ENCODE measurements at places on chromosomes 6 and 20.

DNA sequence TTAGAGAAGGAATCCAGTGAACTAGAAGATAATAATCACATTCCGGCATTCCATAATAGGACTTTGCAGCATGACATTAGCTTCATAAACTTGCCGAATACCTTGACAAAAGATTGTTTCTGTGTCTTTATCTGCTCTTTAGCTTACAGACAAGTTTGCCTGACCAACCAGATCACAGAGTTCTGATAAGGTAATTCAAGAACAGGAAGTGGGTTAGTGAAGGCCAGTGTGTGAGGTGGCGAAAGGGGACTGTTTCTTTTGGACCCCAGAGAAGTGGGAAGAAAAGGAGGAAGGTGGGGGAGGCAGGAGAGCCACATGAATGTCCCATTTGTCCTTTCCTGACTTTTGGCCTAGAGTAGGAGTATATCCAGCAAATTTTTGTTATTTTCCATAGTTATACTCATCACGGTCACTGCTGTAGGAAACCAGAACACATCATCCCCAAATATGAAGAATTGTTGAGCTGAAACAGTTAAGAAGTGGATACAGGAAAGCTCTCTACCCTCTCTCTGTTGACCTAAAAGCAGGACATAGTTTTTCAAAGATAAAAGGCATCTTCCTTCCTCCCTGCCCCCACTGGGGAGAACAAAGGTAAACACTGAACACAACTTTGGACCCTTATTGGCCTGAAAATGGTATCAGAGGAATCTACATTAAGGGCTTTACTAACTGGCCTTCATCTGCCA, 72.4 kb upstream of the TNFAIP3 start:
- DNase-seq = no peak

- DNase-seq = no peak
Observed at GRCh38 chr6:169069356-169069755, 184.3 kb downstream of the THBS2 start.

- no peak for DNase-seq
Observed at GRCh38 chr6:150269857-150270223, 99.0 kb upstream of the IYD start.

- DNase-seq = no peak
Observed at GRCh38 chr6:40148882-40149573, 214.8 kb upstream of the MOCS1 start.

- no peak for DNase-seq
Observed at GRCh38 chr6:33595001-33595846, 15.1 kb upstream of the BAK1 start.

- DNase-seq = peak; percentile 40
Observed at GRCh38 chr20:36585410-36586125, 12.2 kb downstream of the TGIF2 start.

DNA sequence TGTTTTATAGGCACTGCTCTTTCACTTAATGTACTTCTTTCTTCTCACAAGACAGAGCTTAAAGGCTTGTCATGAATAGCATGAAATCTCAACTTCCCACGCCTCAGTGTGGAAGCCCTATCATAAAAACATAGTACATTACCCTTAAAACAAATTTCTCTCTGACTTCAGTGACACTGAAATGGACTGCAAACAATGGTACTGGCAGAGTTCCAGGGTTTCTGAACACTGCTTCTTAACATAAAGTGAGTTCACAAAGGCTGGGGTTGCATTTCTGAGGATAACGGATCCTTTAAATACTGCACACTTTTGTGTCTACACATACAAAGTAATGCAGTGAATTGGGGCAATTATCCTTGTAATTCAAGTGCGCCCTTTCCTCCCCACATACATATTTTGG, 32.3 kb upstream of the PLEKHG1 start:
- peak; percentile 32 for DNase-seq

DNA sequence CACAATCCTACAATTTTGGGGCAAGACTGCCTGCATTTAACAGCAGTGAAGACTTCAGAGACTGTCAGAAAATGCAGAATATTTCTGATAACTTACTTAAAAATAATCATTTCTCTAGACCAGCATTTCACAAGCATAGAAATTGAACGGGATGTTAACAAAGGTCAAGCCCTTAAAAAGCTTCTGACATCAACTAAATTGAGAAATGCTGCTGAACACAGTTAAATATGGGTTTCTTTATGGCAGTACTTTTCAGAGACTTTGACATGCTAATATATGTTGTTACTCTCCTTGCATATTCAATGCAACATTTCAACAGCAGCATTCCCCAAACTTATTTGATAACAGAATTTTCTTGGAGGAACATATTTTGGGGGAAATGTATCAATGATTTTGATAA, 84.5 kb downstream of the KIF13A start:
- no peak for DNase-seq

DNA sequence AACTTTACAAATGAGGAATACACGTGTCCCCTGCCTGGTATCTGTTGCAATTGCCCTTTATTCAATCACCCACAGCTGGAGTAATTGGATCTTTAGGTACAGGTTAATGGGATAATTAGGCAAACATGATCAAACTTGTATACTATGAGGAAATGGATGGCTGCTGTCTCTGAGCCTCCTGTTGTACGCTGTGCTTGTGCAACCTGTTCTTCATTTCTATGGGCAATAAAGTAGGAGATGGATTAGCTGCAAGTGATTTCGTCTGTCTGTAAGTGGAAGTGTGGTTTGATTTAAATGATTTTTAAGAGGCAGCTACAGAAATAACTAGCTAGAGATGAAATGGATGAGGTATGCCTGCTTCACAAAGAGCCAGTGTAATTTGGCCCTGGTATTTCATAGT, 474.1 kb downstream of the RNF144B start:
- DNase-seq = peak; percentile 99

DNA sequence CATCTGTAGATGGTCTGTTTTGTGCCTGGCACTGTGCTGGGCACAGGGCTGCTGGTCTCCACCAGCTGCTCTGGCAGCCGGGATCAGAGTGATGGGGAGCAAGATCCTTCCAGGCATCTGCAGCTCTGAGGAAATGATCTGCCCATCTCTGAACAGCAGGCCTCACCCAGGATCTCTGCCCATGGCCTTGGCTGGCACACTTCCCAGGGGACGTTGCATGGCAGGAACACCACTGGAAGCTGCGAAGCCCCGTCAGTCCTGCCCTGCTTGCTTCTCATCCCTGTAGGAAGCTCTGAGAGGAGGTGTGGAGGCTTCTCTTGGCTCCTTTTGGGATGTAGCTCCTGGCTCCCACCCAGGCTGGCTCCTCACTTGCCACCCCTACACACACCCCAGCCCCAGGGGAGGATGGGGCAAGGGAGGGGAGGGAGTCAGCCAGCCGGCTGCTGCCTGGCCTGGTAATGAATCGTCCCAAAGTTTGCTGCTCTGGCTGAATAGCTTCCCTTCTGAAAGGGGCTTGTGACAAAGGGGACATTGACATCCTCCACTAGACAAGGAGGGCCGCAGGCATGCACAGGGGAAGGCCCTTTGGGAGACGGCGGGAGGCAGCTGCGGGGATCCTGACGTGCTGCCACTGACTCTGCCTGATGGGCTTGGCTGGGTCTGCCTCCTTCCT, 108.9 kb downstream of the VEGFA start:
- DNase-seq = peak; percentile 19

DNA sequence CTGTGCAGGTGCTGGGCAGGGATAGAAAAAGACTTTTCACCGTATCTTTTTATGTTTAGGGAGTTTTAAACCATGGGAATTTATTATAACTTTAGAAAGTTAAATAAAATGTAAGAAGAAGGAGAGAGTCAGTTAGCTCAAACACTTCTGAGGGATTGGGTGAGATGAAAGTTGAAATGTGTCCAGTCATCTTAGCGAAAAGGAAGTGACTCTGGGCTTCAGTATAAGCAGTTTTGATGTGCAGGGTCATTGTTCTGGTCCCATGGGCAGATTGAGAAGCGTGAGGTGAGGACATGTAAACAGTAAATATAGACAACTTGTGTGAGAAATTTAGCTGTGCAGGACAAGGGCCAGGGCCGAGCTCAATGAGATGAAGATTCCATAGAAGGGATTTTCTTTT, 66.9 kb downstream of the TOX2 start:
- DNase-seq = no peak

DNA sequence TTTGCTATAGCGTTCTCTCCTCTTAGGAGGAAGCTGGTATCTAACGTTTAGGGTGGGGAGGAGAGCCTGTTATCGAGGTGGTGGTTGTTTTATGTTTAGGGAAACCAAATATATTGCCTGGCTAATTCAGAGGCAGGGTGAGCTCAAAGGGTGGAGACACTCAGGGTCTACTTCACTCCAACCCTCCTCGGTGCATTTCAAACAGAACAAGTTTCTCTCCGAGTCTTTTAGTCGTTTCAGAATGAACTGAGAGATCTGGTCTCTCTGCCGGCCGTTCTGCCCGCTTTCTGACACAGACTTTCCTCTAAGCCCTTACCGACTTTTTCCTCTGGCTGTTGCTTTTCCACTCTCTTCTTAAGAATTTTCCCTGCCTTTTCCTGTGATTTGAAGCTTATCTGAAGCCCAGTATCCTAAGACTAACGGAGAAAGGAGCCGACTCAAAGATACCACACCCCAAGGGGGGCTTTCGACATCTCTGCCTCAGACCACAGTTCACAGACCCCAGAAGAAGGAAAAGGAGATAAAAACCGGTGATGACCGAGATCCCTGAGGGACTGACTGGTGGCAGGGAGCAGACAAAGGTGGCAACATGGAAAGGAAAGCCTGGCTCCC, 865 bp downstream of the STK38 start:
- peak; percentile 55 for DNase-seq

DNA sequence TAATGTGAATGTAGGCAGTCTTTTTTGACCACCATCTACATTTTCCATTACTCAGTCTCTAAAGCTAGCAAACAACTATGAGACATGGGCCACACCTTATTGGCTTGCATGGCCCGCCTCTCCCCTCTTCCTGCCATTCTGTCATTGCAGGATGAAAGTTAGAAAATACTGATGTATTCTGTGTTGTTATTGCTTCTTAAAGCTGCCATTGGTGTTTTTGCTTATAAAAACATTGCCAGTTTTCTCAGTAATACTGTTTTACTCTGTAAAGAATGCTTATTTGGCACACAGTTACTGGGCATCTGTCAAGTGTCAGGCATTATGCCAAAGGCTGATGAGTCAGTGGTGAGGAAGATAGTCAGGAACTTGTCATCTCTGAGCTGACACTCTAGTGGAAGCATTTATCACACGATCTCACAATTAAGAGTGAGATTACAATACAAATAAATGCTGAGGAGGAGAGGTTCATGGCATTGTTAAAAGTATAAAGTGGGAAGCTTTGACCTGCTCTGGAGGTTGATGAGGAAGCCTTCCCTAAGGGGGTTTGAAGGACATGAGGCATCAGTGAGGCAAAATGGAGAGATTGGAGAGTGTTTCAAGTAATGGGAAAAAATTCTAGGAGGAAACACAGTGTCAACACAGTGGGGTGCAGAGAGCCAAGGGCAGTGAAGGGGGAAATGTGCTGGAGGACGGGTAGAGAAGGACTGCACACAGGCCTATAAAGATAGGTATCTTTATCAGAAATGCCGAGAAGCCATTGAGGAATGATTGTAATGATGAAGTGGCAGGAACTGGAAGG, 14.7 kb downstream of the KLHL32 start:
- DNase-seq = no peak

DNA sequence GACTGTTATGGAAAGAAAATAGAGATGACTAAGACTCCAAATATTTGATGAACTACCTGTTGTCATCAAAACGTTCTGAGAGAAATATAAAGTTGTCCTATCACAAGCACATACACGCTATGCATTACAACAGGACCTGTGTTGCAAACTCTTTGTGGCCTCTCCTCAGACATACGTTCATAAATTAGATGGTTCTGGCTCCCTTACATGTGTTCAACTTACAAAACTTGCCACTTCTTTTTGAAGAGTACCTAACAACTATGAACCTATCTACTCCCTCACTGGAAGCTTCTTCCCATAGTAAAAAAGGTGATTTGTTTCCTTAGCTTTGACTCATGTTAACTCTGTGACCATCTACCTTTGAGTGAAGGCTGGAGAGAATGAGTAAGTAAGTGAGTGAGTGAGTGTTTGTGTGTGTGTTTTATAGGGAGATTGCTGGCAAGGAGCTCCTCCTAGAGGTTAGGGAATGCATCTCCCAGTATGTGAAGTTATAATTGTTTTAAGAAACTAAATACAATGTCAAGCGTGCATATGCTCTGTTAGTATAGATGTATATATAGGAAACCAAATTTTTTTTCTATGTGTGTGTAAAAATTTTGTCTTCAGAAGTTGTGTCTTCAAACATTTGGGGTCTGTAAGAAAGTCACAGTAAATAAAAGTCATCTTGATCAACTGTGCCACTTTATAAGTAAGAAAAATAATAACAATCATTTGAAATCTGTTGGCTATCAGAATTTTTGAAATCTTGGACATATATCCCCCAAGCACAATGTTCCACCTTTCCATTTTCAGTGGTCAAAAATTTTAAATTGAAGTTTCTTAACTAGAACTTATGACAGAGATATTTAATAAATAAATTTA, 1211.1 kb upstream of the GJE1 start:
- DNase-seq = no peak

DNA sequence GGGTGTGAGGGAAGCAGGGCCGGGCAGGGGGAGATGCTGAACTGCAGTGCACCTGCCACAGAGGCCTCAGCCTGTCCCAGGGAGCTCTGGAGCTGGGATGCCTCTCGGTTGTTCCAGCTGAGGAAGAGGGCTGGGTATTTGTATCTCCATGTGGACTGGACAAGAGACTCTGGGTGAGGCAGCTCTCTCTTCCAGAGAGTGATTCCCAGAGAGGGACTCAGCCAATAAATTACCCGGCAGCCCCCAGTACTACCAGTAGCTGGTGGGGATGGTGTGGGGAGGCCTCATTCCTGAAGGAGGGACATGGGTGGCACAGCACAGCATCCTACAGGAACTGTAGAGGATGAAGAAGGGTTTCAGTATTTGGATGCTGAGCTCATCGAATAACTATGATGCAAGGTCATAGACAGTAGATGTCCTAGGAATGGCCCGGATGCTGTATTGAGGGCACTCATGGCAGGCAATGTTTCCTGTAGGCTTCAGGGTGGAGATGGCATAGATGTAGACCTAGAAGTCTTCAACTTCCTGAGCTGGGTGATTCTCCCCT, 1.4 kb downstream of the FGD2 start:
- no peak for DNase-seq

DNA sequence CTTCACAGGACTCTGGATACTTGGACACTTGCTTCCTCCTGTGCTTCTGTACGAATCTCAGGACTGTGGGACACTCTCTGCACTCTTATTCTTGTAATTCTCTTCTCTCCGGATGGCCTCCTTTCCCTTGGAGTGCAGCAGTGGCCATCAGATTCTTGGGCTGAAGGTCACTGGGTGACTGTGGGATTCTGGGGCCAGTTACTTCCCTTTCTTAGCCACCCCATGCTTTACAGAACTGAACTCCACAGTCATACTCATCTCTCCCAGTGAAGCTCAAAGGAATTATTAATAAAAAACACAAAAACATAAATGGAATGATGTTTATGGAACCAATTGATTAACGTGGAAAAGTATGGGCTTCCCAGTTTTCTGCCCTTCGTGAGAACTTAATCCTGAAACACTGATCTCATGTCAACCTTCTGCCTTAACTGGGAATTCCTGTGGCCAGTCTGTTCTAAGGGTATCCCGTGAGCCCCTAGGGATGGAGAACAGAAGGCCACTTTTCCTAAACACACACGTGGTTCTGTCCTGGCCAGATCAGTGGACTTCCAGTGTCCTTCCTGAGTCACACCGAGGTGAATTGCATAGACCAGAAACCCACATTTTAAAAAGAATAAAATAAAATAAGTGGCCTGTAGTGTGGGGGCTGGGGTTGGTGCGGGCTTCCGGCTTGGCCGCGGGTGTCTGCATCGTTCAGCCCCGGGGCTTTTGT, 23.6 kb upstream of the HLA-E start:
- no peak for DNase-seq

All from DMS79 treated with DMSO at 0.1 percent for 48 hours (cell line).